Thoracic aorta (tissue), 2 donors: ENCODE measurements at places on chromosomes 2 and 18. TPM values are rescaled to one million over a fixed set of nuclear protein-coding genes. Genes with fewer than 3 reads are reported as not detected.

The PSMA8 gene
- not detected for total RNA-seq

The HRH4 gene
- not detected for total RNA-seq

The DCC gene
- not detected for total RNA-seq

The ARHGAP25 gene
- 10.8 TPM for total RNA-seq

The HNMT gene
- 67.2 TPM for total RNA-seq

The COMMD1 gene
- 51.1 TPM for total RNA-seq
